ENCODE measurements at places on chromosomes 4 and X.

GRCh38 chrX:103651151-103651773, 22.5 kb downstream of the TCEAL1 start:
- H3K27me3 ChIP-seq: no peaks in the 10 kb centered on the region
- H3K4me1 ChIP-seq: no peaks in the 10 kb centered on the region
- DNase-seq: no peak

DNA sequence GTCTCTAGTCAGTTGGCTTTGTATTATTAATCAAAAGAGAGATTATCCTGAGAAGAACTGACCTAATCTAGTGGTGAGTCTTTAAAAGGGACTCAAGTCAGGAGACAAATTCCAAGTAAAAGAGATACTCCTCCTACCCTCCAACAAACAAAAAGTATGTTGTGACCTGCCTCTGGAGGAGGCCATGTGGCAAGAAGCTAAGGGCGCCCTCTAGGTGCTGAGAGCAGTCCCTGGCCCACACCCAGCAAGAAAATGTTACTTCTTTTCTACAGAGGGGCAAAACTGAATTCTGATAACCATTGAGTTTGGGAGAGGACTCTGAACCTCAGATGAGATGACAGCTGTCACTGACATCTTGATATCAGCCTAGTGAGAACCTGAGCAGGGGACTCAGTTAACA, 953.6 kb upstream of the AGA start:
- H3K4me1 ChIP-seq: no peaks in the 10 kb centered on the region
- no peak for DNase-seq
- no peak overlapping the region for H3K4me3 ChIP-seq
- no peaks in the 10 kb centered on the region for H3K36me3 ChIP-seq

DNA sequence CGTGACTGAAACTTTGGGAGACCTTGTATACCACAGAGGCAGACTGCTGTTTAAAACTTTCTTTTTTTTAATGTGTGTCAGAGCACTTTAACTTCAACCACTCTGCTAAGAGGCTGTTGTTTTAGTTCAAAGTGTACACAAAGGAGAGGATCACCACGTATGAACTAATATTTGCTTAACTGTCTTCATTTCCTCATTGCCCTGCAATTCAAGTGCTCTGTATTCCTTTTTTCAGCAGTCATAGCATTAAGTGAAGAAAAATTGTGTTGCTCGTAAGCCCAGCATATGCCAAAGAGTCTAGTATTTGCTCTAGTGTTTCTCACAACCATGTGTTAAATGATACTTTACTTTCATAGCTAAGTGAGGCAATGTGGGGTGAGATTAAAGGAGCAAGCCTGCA, 63.0 kb upstream of the HHIP start:
- no peak overlapping the region for H3K27ac ChIP-seq
- no peaks in the 10 kb centered on the region for H3K36me3 ChIP-seq
- H3K27me3 ChIP-seq: no peaks in the 10 kb centered on the region
- H3K4me3 ChIP-seq: no peak overlapping the region

GRCh38 chr4:89685277-89685676, 151.7 kb downstream of the SNCA start:
- no peak overlapping the region for H3K4me3 ChIP-seq
- DNase-seq: no peak
- no peaks in the 10 kb centered on the region for H3K27me3 ChIP-seq
- no peaks in the 10 kb centered on the region for H3K4me1 ChIP-seq
- no peaks in the 10 kb centered on the region for H3K36me3 ChIP-seq
